ENCODE measurements at places on chromosomes 11 and 22.

GRCh38 chr11:62770778-62771143 lies 435 bp upstream of the TAF6L start:
- no peak for DNase-seq

GRCh38 chr11:117696540-117696939 lies 100.5 kb downstream of the DSCAML1 start:
- DNase-seq: no peak

- DNase-seq: no peak
Observed at GRCh38 chr11:57476757-57477506, 16.6 kb downstream of the RTN4RL2 start.

DNA sequence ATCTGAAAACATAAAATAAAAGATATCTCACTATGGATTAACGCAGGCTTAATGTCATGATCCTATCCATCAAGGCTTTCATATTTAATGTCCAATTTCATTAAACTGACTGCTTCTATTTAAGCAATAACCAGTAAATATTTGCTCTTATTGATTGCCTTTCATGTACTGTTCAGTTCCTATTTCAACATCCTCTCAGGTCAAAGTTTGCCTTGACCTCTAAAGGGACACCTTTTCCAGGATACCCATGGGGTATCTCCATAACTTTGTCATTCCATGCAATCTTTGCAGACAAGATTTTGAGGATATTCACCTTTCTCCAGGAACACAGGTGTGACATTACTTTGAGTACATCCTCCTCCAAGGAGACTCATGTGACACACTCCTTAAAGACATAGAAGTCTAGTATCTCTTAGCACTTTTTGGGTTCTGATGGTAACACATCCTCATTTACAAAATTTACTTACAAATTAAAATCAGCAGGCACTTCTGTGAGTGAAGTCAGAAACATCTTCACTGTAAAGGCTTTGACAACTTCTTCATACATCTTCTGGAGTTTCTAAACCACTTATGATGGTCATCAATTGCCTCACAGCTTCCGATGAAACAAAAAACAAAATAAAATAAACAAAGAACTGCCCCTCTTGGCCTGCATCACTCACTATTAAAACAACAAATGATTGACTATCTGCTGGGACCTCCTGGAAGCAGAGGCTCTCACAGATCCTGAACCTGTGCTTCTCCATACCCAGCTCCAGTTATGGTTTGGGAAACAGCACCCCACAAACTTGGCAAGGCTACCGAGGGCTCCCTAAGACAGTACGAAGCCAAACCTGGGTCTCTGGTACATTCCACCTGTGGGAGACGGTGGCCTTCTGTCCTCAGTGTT lies 7.0 kb upstream of the SLC22A25 start:
- no peak for DNase-seq

- no peak for DNase-seq
Observed at GRCh38 chr22:33073989-33074418, 15.8 kb upstream of the SYN3 start.

All from T-helper 22 cell (primary cell).